AG10803 (cell line): ENCODE measurements at places on chromosomes 7 and 10.

- no peak for DNase-seq
These were observed 275.0 kb downstream of the PTEN start for GRCh38 chr10:88138319-88138848.

GRCh38 chr7:30727061-30727945, 24.6 kb upstream of the INMT start:
- peak; percentile 51 for DNase-seq

DNA sequence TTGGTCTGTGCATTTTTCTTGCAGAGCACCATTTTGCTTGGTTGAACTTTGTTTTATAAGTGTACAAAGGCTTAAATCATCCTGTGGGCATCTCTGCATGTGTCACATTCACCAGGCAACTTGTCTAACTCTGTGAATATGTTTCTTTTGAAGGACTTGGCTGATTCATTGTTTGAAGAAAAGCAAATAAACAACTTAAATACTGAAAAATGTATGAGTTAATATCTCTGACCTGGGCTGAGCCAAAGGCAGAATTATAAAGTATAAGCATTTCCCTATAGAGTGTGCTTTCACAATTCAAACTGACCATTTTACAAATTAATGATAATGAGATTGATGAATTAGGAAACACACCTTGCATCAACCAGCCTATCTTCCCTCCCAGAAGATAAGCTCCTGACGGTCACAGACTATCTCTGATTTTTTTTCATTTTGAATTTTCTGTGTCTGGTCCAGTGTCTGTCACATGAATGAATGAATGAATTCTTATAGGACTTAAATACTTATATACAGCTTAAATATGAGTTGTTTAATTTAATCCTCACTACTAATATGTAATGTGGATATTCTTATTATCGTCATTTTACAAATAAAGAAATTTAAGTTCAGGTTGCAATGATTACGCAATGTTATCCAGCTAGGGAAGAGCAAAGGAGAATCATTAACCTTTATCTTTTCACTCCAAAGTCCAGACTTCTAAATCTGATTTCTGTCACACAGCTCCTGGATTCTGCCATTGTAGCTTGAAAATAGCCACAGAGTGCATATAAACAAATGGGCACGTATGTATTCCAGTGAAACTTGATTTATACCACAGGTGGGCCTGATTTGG, 182.0 kb upstream of the PHYHIPL start:
- no peak for DNase-seq

DNA sequence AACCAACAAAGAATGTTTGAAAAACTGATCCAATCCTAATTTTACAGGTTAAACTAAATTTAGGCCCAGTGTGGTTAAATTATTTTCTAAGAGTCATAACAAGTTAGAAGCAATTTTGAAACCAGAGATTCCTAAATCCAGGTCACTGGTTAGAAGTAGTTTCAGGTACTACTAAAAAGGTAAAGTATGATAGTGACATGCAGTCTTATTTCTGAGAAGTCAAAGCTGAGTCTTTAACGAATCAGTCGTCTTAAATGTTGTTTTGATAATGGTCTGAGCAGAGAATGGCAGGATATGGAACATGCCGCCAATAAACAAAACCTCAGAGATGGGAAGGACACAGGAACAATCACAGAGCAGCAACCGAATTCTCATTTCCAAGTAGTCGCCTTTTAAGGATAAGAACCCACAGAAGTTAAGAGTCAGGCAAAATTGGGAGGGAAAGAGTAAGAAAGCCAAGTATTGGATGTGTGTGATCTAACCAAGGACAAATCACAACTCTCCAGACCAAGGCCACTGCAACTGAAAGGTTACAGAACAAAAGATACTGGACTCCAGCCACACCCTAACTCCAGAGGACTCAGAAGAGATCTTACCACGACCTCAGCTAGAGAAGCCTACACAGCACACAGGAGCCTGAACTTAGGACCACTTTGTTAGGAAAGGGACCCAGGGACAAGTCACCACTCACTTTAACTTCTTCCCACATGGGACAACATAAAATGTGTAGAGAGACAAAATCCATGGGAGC, 19.7 kb downstream of the TMEM243 start:
- no peak for DNase-seq

- no peak for DNase-seq
These were observed at the start of gene UPK3B for GRCh38 chr7:76509931-76510877. TSS of gene UPK3B (plus strand) at chr7:76510552. CDS start at chr7:76510653, 101 bp downstream.

DNA sequence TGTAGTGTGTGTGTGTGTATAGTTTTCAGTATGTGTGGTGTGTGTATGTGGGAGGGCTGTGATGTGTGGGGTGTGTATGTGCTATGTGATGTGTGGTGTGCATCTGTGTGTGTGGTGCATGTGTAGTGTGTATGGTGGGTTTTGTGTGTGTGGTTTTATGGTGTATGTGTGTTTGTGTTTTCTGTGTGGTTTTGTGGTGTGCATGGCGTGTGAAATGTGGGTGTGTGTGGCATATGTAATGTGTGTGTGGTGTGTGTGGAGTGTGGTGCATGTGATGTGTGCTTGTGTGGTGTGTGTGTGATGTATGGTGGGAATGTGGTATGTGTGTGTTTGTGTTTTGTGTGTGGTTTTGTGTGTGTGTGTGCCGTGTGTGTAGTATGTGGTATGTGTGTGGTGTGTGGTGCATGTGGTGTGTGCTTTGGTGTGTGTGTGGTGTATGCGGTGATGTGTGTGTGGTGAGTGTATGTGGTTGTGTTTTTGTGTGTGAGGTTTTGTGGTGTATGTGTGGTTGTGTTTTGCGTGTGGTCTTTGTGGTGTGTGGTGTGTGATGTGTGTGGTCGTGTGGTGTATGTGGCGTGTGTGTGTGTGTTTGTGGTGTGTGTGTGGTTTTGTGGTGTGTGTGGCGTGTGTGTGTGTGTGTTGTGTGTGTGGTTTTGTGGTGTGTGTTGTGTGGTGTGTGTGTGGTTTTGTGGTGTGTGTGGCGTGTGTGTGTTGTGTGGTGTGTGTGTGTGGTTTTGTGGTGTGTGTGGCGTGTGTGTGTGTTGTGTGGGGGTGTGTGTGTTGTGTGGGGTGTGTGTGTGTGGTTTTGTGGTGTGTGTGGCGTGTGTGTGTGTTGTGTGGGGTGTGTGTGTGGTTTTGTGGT, 18.0 kb upstream of the PPP2R2D start:
- no peak for DNase-seq

DNA sequence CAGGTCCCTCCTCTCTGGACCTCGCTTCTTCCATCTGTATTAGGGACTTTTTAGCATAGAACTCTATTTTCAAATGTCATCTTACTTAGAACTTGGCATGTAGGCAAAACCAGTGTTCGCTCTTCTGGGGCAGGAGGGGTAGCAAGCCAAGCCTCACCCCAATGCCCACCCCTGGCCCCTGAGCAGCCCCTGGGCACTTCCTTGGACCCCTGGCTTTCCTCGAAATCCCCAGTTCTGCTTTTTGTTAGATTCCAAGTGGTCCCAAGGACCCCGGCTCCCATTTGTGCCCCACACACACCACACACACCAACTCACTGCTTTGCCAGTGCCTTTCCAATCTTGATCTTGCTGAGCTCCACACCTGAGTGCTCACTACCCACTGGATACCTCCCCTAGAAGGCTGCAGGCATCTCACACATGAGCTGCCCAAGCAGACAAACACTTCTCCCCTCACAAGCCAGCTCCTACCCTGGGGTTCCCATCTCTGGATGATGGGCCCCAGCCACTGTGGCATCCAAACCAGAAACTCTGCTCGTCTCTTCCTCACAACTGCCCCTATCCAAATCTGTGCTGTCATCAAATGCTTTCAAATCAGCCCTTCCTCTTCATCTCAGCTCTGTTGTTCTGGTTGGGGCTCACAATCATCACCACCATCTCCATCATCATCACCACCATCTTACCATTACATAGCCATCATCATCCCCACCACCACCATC, 167.9 kb upstream of the ZMIZ1 start:
- no peak for DNase-seq

- DNase-seq, result no peak
These were observed 49.3 kb downstream of the C10orf120 start for GRCh38 chr10:122650331-122650730.

DNA sequence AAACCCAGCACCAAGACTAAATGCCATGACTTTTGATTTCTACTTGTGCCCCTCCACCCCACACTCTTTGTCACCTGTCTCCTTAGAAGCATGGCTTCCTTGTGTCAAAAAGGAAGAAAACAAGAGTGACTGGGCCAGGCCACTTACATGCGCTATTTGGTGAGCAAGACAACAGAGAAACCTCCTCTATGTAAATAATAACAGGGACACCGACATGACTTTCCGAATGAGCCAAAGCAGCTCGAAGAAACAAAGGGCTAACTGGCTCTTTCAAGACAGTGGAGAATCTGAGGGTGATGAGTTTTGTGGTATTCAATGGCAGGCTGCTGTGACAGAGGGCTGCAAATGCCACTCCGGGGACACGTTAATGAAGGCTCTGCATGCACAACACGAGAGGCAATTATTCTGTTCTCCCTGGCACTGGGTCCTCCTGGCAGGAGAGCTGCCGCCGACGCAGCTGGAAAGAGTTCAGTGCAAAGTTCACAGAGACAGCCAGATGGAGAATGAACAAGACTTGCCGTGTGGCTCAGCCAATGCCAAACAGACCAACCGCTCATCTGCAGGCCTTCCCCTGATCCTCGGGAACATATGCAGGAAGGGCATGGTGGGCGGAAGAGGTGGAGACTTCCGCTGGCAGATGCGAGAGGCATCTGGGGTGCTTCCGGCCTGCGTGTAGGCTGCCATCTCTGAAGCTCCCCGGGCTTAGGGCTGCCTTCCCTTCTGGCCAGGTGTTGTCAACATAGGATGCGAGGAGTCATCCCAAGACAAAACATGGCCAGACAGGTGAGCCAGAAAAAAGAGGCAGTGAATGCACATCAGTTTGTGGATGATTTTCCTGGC, 59.1 kb upstream of the SMNDC1 start:
- no peak for DNase-seq

DNA sequence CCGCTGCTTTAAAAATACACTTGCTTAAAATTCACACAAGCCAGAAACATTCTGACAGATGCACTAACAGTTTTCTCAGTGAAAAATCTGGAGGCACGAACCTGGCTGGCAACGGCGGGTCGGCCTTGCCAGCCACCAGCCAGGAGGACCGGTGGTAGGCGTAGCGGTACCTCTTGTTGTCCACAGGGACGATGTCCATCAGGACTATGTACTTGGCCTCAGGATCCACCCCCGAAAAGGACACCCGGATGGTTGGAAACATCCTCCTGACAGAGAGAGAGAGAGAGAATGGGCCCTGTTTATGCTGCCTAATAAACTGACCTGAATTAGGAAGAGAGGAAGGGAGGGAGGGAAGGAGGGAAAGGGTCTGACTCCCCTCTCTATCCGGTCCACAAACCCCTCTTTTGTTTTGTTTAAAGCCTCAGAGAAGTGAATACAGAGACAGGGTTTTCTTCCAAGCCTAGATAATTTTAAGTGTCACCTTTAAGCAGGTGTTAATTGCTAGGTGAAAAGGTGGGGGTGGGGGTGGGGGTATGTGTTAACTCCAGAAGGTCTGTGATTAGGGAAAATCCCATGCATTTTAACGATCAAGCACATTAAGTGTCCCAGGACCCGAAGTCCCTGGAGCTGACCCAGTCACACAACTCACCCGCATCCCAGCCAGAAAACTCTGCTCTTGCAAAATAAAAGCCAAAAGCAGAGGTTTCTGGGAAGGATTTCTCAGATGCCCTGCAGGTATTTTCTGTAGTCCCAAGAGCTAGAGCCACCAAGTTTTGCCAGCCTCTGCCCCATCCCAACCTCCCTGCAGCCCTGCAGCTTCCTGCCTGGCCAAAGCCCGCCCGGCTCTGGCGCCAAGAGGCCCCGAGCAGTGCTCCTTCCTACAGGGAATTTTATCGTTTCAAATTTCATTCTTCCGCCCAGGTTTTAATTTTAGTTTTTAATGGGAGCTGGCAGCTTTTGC, 5.0 kb downstream of the TBX20 start:
- no peak for DNase-seq

DNA sequence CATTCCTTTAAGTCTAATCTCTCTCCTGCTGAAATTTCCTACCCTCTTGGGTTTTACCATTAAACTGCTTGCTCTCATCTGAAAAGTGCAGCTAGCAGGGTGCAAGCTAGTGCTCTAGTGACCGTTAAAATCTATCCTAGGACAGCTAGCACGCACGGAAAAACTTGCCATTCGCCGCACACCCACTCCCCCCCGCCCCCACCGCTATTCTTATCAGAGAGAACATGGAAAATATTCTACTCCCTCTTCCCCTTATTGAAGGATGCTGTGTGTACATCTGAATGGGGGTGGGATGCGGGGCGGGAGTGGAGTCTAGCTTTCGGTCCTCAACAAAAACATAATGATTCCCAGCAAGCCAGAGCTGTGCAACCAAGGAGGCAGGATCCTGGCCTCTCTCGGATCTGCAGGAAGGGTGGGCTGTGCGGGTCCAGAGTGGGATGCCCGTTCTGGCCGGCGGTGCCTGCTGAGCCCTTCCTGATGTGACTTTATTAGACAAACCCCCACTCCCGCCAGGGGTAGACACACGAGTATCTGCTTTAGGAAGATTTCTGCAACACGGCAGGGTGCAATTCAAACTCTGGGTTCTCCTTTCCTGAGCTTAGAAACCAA, 1.1 kb upstream of the ADRA2A start:
- DNase-seq, result no peak

GRCh38 chr10:1646332-1646731, 91.0 kb downstream of the ADARB2 start:
- DNase-seq, result no peak

GRCh38 chr10:63478564-63478963, 12.8 kb upstream of the JMJD1C start:
- DNase-seq, result no peak

DNA sequence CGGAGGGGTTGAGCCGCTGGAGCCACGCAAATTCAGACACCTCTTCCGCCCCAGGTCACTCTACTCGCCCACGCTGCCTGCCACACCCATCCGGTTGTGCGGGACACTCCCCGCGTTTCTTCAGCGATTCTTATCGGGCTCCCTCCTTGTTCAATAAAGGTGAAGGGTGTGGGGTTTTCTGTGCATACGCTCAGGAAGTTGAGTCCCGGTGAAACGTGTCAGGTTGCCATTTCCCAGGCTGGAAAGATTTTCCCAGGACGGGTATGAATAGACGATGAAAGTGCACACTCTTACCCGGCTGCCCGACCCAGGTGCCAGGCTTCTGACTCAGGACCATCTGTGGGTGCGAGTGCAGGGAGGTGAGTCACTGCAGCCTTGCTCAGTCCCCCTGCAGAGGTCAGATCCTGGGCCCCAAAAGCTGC, 22.0 kb downstream of the KLF6 start:
- peak; percentile 26 for DNase-seq

DNA sequence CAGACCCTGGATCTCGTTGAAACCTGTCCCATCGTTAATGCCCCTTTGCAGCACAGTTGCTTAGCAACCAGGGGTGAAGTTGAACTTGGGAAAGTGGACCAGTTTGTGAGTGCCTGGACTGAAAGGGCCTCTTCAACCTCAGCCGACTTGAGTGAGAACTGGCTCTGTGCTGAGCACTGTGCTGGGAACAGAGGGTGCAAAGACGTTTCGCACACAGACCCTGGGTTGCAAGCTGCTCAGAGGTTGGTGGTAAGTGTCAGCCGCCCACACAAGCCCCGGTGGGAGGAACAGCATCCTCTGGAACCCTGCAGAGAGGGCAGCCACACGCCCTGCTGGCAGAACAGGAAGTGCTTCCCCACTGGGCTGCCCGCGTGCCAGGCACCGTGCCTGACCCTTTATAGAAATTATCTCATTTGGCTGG, 89.2 kb downstream of the CARD11 start:
- no peak for DNase-seq
